Pulmonary artery endothelial cell (primary cell): ENCODE measurements at places on chromosomes 2 and 18. TPM values are rescaled to one million over a fixed set of nuclear protein-coding genes. Genes with fewer than 3 reads are reported as not detected.

Gene MAP2
- total RNA-seq: 14.5 and 24.9 TPM in 2 replicates

Gene IGFBP5
- total RNA-seq: 0.20 and 0.49 TPM in 2 replicates

Gene PRKAG3
- total RNA-seq: not detected in 2 replicates

Gene PIEZO2
- total RNA-seq: 15.2 and 63.7 TPM in 2 replicates

Gene CIB4
- not detected in 2 replicates for total RNA-seq

Gene ACTG2
- total RNA-seq: not detected in 2 replicates

Gene CHRND
- total RNA-seq: not detected in 2 replicates

Gene AGAP1
- total RNA-seq: 6.5 and 7.2 TPM in 2 replicates

Gene VWA3B
- total RNA-seq: not detected in 2 replicates

Gene CCDC178
- not detected in 2 replicates for total RNA-seq

Gene SIX3
- not detected in 2 replicates for total RNA-seq

Gene ZSCAN30
- total RNA-seq: 11.3 and 11.9 TPM in 2 replicates

Gene SLC19A3
- total RNA-seq: 0.07 and 0.39 TPM in 2 replicates

Gene OBSL1
- 15.6 and 22.2 TPM in 2 replicates for total RNA-seq

Gene MYO1B
- 17.1 and 45.4 TPM in 2 replicates for total RNA-seq

Gene PROC
- not detected in 2 replicates for total RNA-seq

Gene MC4R
- total RNA-seq: not detected in 2 replicates

Gene NRP2
- total RNA-seq: 43.3 and 82.0 TPM in 2 replicates

Gene CTIF
- total RNA-seq: 15.2 and 17.7 TPM in 2 replicates

Gene EMILIN1
- total RNA-seq: 13.8 and 21.6 TPM in 2 replicates

Gene RGPD3
- total RNA-seq: 0.18 and 0.20 TPM in 2 replicates

Gene FABP1
- not detected in 2 replicates for total RNA-seq

Gene DOK6
- total RNA-seq: under 0.01 TPM in 1 of 2 replicates, not detected in the other

Gene GPR45
- not detected in 2 replicates for total RNA-seq

Gene RTP5
- total RNA-seq: not detected in 2 replicates

Gene CCDC74B
- 1.2 and 1.5 TPM in 2 replicates for total RNA-seq

Gene CRYGC
- total RNA-seq: not detected in 2 replicates

Gene FAP
- total RNA-seq: 0.21 and 0.53 TPM in 2 replicates

Gene HOXD1
- total RNA-seq: 0.07 TPM in 1 of 2 replicates, not detected in the other

Gene BMP10
- not detected in 2 replicates for total RNA-seq

Gene SLC5A7
- not detected in 2 replicates for total RNA-seq

Gene PKP4
- total RNA-seq: 35.0 and 46.8 TPM in 2 replicates

Gene LRP2
- under 0.01 and 0.11 TPM in 2 replicates for total RNA-seq

Gene MSTN
- total RNA-seq: not detected in 2 replicates

Gene TTN
- total RNA-seq: 0.95 and 2.7 TPM in 2 replicates
